DMS53 (cell line): ENCODE measurements at places on chromosomes 7 and 10.

DNA sequence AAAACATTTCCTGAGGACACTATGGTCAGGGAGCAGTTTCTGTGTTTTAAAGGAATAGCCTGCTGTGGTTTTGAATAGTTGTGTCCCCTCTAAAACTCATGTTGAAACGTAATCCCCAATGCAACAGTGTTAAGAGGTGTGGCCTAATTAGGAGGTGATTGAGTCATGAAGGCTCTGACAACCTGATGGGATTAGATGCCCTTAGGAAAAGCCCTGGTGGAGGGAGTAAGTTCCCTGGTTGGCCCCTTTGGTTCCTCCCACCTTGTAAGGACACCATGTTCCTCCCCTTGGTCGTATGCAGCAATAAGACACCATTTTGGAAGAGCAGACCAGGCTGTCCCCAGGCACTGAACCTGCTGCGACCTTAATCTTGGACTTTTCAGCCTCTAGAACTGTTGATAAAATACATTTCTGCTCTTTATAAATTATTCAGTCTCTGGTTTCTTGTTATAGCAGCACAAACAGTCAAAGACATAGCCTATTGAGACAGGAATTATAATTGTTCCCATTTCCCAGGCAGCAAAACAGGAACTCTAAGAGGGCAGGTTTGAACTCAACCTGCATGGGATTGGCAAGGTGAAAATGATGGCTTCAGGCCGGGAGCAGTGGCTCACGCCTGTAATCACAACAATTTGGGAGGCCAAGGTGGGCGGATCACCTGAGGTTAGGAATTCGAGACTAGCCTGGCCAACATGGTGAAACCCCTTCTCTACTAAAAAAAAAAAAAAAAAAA lies 20.5 kb upstream of the TNS3 start:
- DNase-seq: no peak

DNA sequence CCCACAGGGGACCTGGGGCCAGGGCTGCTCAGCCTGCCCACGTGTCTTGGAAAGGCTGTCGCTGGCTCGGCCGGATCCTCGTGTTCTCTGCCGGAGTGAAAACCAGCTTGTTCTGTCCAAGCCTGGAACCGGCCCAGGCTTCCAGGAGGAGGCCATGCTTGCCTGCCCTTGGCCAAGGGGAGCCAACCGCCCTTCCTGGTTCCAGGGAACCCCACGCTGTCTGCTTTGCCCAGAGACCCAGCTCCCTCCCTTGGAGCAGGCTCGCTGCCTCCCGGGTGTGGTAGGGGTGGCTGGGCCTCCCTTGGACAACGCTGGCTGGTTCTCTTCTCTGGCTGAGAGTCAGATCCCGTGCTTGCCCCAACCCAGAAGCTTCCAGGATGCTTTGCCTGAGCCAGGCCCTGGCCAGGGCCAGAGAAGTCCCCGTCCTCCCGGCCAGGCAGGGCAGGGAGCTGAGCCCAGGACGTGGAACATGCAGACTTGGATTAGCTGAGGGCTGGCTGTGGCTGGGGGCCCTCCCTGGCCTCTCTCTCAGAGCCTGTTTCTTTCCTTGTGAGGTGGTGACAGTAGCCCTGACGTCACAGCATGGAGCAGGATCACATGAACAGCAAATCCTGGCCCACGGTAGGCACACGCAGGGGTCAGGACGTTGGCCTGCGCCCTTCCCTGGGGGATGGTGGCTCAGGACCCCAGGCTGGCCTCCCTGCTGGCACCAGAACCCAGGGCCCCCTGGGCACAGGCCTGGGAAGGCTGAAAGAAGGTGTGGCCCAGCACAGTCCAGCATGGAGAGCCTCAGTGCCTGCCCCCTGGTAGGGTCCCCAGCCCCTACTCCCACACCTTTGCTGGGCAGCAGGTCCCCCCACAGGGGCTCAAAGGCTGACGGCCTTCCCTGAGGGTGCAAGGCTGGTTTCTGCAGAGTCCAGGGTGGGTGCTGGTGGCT lies 67.5 kb downstream of the PWWP2B start:
- DNase-seq: no peak

GRCh38 chr10:86779220-86780017 lies 23.0 kb downstream of the BMPR1A start:
- DNase-seq: no peak

GRCh38 chr7:139224219-139224618 lies 6.8 kb upstream of the UBN2 start:
- no peak for DNase-seq

GRCh38 chr7:96233084-96233483 lies 88.8 kb downstream of the SLC25A13 start:
- DNase-seq: no peak

GRCh38 chr7:137147338-137147720 lies 196.2 kb downstream of the PTN start:
- no peak for DNase-seq

DNA sequence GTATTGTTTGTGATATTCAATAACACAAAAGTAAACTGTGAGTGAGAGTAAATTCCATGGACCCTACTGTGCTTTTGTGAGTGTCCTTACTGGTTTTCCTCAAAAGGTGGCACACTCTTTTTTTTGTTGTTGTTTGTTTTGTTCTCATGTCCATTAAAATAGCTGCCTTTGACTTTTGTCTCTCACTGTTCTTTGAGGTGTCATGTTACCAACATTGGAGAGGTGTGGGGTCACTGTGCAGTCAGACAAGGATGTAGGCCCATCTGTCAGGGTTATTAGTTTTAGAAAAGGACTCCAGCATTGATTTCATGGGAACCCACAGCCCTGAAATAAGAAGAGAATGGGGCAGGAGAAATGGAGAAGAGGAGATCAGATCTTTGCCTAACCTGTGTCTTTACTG lies 383.1 kb downstream of the SORCS3 start:
- no peak for DNase-seq

GRCh38 chr7:151114151-151115090 lies 28.1 kb downstream of the AGAP3 start:
- DNase-seq: no peak

- no peak for DNase-seq
Measured at GRCh38 chr7:149568218-149568617, 70.6 kb upstream of the ZNF746 start.

GRCh38 chr10:131972474-131973071 lies 9.2 kb downstream of the BNIP3 start:
- DNase-seq: peak; percentile 83

DNA sequence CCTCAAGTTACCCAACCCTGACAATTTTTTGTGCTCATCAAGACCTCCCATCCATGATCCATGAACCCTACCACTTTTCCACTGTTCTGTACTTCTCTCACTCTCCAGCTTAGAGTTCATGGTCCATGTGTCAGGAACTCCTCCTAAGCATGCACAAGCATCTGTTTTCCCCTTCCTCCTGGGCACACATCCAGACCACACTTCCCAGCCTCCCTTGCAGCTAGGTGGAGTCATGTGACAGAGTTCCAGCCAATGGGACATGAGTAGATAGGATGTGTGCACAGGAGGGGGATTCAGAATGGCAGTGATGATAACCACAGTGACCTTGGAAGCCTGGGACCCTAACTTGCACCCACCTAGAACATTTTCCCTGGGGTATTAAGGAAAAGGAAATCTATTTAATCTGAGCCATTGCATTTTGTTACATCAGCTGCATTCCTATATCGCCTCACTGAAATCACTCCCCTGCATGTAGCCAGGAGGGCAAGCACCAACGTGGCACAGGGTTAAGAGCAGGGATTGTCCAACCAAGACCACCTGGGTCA lies 9.6 kb upstream of the FRMPD2 start:
- no peak for DNase-seq

DNA sequence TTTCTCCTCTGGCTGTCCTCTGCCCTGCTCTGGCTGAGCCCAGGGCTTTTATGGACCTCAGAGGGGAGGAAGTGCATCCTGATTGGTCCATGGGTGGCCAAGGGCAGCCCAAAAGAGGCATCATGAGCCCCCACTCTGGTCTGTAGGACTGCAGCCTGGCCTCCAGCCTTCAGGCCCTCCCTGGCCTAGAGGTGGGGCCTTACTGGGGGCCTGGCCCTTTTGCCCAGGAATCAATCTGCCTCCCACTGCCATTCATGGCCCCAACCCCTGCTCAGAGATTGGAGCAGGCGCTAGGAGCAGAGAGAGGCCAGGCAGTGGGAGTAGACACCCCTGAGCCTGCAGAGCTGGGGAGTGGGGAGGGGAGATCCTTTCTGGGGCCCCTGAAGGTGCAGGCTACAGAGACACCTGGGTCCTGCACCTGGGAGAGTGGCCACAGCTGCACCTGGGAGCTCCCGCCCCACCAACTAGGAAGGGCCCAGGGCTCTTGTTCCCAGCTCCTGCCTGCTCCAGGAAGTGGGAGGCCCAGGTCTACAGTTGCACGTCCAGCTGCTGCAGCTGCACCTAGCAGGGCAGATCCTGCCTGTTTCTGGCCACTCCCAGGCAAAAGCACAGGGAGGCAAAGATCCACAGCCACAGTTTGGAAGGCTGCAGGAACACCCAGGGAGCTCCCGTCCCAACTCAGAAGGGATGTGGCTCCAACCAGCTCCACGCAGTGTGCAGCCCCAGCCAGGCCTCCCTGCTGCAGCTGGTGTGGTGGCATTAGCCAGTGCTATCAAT lies 6.4 kb upstream of the DYNC2I1 start:
- peak; percentile 98 for DNase-seq
